ENCODE measurements at places on chromosomes 12 and 14.

DNA sequence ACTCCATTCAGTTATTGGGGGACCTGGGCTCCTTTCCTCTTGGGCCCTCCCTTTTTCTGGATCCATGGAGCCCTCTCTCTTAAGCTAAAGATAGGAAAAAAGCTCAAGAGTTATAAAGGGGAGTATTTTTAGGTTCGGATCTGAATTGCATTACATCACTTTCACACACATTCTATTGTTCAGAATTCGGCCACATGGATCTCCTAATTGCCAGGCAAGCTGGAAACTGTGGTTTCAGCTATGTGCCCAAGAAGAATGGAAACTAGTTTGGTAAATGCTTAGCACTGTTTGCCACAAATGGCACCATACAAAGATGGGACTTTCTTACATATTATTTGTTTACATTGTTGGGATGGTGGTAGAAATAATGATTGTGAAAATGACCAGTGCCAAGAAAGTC lies 145.6 kb downstream of the LRIG3 start:
- DNase-seq, result no peak

DNA sequence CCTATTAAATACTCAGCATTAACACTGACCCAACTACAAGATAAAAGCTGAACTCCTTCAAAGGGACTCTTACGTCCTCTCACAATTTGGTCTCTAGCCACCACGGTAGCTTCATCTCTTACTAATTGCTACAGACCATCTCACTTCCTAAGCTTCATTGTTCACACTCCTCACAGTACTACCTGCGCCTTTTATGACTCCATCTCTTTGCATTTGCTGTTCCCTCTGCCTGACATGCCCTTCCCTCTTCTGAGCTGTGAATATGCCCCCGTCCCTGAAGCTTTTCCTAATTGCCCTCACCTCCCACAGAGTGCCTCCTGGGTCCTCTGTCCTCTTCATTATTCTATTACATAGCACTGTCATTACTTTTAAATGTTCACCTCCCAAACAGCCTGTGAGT lies 2.5 kb downstream of the EEA1 start:
- DNase-seq, result no peak

- no peak for DNase-seq
Observed at GRCh38 chr12:66119870-66120241, 10.7 kb downstream of the LLPH start.

GRCh38 chr14:39266525-39266870 lies 32.8 kb downstream of the MIA2 start:
- DNase-seq, result no peak

DNA sequence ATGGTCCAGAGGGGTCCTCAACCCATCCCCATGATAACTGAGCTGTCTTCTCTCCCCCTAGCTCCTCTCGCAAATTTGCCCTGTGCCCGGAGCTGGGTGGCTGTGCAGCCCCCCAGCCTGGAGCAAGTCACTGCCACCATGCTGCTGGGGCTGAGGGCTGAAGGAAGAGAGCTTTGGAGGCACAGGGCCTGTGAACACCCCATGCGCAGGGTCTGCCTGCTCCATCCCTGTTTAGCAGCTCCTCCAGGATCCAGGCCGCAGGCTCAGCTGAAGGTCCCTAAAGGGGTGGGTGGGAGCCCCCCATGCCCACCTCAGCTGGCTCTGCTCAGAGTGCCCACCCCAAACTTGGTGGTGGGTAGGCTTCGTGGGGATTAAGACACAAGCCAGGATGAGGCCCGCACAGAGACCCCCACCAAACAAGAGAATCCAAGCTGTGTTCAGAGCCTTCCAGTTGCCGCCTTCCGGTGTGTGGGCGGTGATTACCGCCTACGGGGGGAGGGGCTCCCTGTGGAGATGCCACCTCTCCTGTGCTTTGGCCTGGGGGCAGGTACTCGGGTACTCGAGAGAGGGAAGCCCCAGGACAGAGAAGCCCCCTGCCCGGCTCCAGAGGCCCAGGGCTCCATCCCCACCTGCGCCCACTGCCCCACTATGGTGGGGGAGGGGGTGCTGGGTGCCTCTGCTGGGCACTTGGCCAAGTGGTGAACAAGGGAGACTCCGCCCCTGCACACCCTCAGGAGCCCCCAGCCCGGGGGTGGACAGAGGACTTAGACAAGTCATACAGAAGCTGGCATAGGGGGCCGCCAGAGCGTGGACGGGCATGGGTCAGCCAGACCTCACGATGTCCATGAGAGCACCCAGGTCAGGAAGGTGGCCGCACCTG lies 1.4 kb upstream of the JAG2 start:
- no peak for DNase-seq

DNA sequence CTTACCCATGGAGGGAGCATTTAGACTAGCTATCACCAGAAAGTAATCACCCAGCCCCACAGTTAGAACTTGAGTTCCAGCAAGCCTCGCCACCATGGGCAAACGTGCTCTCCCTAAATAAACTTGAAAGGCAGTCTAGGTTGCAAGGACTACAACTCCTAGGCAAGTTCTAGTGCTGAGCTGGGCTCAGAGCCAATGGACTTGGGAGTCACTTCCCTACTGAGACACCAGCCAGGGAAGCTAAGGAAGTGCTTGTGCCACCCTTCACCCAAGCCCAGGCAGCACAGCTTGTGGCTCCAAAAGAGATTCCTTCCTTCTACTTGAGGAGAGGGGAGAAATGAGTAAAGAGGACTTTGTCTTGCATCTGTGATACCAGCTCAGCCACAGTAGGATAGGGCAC lies 57.9 kb downstream of the SLCO1A2 start:
- no peak for DNase-seq

DNA sequence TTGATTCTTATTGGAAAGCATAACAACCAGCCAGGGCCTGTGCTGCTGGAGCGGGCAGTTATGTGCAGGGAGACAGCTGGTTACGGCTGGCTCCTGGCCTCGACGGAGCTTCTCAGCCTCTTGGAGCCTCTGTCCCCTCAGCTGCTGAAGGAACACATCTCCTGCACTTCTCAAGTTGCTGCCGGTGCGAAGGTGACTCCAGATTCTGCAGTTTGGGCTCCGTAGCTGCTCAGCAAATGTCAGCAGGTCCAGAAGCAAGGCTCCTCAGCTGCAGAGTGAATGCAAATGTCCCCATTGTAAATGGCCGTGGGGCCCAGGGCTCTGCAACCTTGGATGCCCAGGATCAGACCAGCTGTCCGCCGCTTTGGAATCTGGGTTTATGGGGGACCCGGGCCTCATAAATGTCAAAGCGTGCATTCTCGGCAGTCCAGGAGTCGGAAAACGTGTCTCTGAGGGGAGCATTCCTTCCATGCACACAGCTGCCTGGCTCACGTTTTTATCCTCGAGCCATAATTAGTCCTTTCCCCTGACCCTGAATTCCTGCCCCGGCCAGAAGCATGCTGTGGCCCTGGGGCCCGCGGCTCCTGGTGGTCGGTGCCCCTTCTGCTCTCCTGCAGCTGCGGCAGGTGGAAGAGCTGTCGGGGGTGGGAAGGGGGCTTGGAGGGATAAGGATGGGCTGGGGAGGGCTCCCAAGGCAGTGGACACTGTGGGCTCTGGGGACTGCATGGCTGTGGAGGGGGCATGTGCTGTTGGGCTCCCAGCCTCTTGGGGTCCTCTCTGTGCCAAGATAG lies 106.0 kb downstream of the KIF26A start:
- DNase-seq, result no peak

DNA sequence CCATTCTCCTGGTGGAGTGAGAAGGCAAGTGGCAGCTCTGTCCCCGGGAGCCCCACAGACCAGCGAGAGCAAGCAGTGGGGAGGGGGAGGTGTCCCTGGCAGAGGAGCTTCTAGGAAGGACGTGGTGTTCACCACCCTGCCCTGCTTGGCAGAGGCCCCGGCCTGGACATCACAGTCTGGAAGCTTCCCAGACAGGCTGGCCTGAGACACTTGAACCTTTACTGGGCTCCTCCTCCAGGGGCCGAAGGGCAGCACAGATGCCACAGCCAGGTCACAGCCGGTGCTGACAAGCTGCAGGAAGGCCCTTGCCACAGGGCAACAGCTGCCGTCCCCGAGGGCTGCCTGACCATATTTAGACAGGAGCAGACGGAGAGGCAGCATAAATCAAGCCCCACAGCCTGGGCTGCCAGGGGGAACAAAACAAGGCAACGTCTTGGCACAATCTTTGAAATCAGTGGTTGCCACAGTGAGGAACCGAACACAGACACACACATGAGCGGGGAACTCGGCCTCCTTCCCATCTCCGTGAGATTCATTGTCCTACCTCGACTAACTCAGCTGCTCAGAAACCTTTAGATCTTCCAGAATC lies 28.5 kb downstream of the PRIMA1 start:
- no peak for DNase-seq

DNA sequence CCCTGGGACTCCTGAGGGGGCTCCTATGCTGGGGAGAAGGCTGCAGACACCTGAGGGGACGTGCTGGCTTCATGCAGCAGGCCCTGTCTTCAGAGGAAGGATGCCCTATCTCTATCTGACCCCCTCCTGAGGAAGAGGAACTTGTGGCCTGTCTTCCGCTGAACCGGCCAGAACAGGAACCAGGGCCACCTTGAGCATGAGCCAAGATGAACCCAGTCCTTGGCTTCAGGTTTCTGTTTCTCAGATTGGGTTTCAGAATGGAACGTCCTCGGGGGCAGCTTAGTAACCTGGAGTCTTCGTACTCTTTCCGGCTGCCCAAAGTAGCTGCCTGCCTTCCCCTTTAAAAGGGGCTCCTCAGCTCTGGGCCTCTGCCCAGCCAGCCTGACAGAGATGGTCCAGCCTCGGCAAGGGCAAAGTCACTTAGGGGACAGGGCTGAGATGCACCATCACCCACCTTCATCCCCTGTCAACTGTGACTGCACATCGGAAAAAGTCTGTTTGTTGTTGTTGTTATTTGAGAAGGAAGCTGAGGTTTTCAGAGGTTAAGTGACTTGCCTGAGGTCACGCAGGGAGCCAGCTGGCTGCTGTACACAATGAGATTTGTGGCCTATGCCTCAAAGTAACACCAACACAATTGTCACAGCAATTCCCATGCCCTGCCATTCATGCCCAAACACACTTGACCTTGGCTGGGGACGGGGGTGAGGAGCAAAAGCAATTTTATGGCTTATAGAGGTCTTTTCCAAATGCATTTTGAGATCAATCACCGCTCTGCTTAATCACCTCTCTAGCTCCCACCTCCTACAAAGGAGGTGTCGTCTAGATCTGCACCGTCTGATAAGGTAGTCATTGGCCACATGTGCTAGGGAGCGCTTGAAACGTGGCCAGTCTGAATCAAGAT lies 13.4 kb downstream of the ASB2 start:
- DNase-seq, result no peak

GRCh38 chr12:117124421-117125271 lies 25.4 kb upstream of the TESC start:
- DNase-seq, result no peak

DNA sequence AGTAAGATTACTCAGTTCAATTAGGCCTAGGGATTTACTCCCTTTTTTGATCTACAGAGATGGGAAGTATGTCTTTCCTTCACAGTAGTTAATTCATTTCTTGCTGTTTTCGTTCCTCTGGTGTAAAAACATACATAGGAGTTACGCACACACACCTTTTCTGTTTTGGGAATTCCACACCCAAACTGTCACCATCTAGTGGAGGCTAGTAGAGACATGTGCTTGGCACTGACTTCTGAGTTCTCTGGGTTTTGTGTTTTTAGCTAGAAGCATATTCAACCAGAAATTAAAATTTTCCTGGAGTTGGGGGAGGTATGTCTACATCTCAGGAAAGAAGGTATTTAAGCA lies 1.4 kb downstream of the SUSD6 start:
- DNase-seq, result no peak

DNA sequence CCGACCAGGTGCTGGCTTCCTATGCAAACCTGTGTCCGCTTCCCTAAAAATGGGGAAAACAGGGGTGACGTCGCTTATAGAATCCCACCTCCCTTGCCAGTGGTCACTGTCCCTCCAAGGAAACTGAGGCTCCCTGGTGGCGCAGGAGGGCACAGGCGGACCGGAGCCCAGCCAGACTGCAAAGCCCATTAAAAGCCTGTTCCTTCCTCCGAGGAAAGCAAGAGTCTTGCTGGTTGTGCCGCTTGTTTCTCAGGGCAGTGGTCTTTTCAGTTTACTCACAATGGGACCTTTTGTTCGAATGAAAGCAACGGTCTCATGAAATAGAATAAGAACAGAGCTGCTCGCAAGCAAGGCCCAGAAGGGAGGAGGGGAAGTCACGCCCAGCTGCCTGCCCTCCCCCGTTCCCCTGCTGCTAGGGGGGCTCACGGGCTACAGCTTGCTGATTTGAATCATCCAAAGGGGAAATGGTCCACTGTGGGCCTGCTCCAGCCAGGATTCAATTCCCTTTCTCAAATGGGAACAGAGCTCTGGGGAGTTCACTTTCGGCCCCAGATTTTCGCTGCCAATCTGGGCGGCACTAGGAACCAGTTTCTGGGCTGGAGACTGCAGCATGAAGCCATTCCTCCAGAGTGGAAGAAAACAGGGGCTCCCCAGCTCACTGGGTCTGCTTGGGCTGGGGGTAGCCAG lies 4.6 kb upstream of the SELPLG start:
- DNase-seq, result no peak

Data from fibroblast of skin of left quadriceps (primary cell).